Naive thymus-derived CD8-positive, alpha-beta T cell (primary cell): ENCODE measurements at places on chromosomes 12 and 14.

DNA sequence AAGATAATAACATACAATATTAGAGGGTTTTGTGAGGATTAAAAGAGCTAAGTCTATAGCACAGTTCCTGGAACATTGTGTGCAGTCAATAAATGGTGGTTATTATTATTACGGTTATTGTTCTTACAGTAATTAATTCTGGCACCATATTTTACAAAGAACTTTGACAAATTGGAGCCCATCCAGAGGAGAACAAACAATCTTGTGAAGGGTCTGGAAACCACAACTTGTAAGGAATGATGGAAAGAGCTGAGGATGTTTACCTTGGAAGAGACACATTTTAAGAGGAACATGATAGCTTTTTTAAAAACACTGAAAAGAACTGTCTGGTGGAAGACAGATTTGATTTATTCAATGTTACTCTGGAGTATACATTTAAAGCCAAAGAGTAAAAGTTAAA is 150.5 kb upstream of the KRR1 start:
- no peak for DNase-seq

GRCh38 chr12:21580748-21581516 is 23.7 kb downstream of the GYS2 start:
- DNase-seq: no peak

GRCh38 chr12:56661560-56661959 is 15.8 kb upstream of the ATP5F1B start:
- DNase-seq: no peak

DNA sequence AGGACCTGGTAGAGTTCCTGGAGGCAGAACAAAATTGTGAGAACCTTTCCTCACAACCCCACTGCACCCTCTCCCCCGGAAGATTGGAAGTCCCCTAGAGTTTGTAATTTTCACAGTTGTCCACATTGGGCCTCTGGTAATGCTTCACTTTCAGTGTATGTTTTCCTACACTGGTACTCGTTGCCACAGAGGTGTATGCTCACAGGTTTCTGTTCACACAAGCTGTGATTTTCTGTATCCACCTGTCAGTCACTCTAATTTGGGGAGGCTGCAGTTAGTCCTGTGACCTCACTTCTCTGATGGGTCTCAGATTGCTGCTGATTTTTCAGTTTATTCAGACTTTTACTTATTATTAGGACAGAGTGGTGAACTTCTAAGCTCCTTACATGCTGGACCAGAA is 66.4 kb upstream of the BMP4 start:
- no peak for DNase-seq

- no peak for DNase-seq
Observed at GRCh38 chr14:24993631-24994030, 56.3 kb downstream of the STXBP6 start.

GRCh38 chr14:89444516-89445125 is 27.6 kb upstream of the FOXN3 start:
- no peak for DNase-seq

- DNase-seq: peak; percentile 84
Observed at GRCh38 chr12:49264873-49265792, at the start of gene TUBA1C. Gene TUBA1C (plus strand): TSS chr12:49265082. CDS start chr12:49265182, 100 bp downstream.

DNA sequence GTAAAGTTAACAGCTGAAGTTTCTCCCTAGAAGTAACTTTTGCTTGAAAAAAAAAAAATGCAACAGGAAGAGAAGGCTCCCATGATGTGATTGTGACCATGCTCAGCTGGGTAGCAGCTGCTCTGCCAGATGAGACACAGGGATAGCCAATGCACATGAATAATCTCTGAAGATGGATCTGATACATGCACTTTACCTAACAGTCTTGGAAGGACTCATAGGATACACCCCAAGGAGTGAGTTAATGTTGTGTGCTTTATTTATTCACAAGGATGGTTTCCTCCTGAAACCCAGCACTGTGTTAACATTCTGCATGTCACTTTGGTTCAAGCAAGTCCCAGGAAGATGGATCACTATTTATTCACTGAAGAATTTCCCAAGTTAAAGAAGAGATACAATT is 46.5 kb downstream of the NDUFA12 start:
- DNase-seq: no peak
